ENCODE measurements at places on chromosomes 16 and 17.

GRCh38 chr17:47099451-47099986, 89.6 kb downstream of the CDC27 start:
- DNase-seq = no peak

GRCh38 chr17:17547210-17547764, 44.2 kb downstream of the PEMT start:
- no peak for DNase-seq

DNA sequence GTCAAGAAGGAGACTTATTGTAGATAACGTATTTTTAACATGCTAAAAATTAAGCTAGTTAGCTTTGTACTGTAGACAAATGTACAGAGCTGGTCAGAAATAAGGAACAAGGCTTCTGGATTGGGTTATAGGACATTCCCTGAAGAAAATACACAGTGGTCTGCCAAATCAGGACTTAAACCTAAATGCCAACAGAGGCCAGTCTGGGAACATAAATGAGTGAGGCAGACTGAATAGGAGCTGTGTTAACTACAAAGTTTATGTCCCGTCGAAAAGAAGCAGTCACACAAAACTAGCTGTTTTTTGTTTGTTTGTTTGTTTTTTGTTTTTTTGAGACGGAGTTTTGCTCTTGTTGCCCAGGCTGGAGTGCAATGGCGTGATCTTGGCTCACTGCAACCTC, 120.4 kb upstream of the C17orf78 start:
- DNase-seq = no peak

GRCh38 chr17:60381958-60382357, 10.0 kb downstream of the USP32 start:
- no peak for DNase-seq

- DNase-seq = no peak
Observed at GRCh38 chr17:81650951-81651350, 5.4 kb downstream of the PDE6G start.

- DNase-seq = no peak
Observed at GRCh38 chr17:56475116-56475515, 118.4 kb upstream of the NOG start.

- DNase-seq = no peak
Observed at GRCh38 chr16:65480281-65481091, 358.6 kb upstream of the CDH11 start.

- no peak for DNase-seq
Observed at GRCh38 chr16:23827057-23827456, 8.7 kb upstream of the PRKCB start.

DNA sequence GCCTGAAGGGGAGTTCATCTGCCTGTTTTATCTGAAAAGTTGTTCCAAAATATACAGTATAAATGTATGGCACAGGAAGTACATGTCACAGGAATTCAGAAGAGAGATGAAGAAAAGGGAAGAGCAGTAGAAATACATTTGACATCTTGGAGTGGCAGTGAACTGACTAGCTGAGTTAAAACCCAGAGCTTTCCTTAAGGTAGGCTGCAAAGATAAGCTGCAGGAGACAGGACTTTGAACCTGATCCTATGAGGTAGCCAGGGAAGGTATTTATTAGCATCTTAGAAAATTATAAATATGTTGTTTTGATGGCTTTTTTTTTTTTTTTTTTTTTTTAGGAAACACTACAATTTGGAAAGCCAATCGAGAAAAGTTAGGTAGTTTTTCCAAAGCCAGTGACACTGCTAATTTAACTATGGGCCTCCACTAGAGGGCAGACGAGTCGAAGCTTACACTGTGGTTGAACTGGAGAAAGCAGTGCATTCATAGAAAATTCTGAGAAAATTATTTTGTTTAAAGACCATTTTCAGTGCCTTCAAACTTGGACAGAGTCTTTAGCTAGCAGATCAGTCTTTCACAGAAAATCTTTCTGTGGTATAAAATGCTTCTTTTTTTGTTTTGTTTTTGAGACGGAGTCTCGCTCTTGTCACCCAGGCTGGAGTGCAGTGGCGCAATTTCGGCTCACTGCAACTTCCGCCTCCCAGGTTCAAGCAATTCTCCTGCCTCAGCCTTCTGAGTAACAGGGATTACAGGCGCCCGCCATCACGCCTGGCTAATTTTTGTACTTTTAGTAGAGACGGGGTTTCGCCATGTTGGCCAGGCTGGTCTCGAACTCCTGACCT, 122.3 kb downstream of the SSH2 start:
- DNase-seq = peak; percentile 35

- no peak for DNase-seq
Observed at GRCh38 chr17:27333410-27333980, 39.6 kb downstream of the WSB1 start.

DNA sequence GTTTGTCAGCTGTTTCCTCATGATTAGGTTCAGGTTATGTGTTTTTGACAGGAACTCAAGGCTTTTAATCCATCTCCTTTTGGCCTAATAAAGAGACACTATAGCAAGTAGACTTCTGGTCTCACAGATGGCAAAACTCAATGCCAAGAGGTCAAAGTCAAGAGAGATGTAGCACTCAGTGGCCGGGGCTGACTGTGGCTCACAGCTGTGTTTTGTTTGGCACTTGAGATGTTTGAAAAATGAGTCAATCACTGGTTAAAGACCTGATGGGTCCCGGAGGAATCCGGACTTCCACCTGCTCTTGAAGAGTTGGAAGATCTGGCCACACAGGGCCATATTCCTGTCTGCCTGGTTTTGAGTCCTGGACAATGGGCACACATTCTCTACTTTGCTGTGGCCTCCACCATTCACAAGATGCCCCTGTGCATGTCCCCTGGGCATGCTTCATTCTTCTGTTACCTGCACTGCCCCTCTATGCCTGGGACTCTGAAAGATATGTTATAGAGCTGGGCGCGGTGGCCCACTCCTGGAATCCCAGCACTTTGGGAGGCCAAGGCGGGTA, 210.3 kb downstream of the SNX29 start:
- DNase-seq = no peak

GRCh38 chr16:66426112-66427035, 721 bp upstream of the BEAN1 start:
- no peak for DNase-seq

- no peak for DNase-seq
Observed at GRCh38 chr17:70187383-70187782, 18.1 kb downstream of the KCNJ2 start.

DNA sequence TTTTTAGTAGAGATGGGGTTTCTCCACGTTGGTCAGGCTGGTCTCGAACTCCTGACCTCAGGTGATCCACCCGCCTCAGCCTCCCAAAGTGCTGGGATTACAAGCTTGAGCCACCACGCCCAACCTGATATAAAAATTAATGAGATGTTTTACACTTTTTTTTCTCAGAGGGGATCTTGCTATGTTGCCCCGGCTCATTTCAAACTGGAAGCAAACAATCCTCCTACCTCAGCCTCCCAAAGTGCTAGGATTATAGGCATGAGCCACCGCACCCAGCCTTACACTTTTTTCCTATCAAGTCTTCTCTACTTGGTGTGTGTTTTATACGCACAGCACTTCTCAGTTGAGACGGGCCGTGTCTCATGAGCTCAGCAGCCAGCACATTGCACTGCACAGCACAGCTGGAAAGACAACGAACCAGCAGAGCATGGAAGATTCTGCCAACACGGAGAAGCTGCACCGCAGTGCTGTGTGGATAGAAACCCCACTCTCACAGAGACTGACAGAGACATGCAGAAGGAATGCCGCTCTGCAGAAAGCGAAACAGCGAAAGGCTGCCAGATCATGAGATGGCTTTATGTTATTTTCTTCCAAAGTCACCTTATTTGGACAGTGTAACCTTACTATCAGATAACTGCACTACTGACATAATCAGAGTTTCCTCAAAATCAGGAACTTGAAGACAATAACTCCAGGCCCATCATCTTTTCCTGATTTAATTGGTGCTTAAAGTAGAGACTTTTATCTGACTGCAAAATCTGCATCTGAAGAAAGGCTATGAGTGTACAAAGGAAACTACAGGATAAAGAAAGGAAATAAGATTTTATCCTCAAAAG, 6.5 kb upstream of the QRICH2 start:
- DNase-seq = no peak

DNA sequence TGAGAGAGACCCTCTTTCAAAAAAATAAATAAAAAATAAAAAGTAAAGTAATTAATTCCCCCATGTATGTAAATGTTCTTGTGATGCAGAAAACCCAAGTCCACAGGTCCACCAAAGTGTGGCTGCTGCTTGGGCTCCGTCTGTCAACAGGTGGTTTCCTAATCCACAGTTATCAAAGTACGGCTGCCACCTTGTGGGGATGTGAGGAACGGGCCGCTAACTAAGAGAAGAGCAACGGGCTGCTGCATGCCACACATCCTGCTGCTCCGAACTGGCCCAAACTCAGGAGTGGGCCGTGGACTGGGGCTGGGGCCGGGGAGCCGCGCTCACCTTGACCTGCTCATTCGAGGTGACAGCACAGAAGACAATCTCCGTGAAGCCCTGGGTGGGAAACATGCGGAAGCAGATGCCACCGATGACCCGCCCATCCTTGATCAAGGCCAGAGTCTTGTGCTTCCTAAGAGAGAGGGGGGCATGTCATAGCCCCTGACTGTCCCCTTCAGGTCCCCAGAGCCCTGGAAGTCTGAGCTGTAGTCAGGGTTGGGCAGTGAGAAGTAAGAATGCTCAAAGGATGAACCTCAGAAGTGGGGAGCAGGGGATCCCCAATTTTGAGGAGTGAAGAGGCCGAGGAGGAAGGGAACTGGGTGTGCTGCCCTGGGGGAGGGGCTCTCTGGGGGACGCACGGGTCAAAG, 4.3 kb downstream of the KAT2A start:
- DNase-seq = peak; percentile 21

Measured in caudate nucleus (tissue), 63 donors.